Peyer's patch (tissue), 4 donors: ENCODE measurements at places on chromosomes 7 and 10.

- no peak overlapping the region for H3K4me3 ChIP-seq
- DNase-seq: no peak
- no peak overlapping the region for H3K27ac ChIP-seq
Measured at GRCh38 chr10:43347997-43348396, 23.4 kb upstream of the FXYD4 start.

GRCh38 chr10:101536800-101537199, 51.3 kb downstream of the POLL start:
- H3K4me3 ChIP-seq: no peak overlapping the region
- no peak for DNase-seq
- peaks cover 18% of the 10 kb centered on the region for H3K36me3 ChIP-seq
- H3K4me1 ChIP-seq: no peaks in the 10 kb centered on the region
- H3K27me3 ChIP-seq: no peaks in the 10 kb centered on the region
- H3K27ac ChIP-seq: no peak overlapping the region

- H3K27ac ChIP-seq: no peak overlapping the region
- DNase-seq: no peak
- no peaks in the 10 kb centered on the region for H3K36me3 ChIP-seq
- no peaks in the 10 kb centered on the region for H3K4me1 ChIP-seq
- H3K27me3 ChIP-seq: no peaks in the 10 kb centered on the region
- no peak overlapping the region for H3K4me3 ChIP-seq
Measured at GRCh38 chr10:72460284-72460876, 105.7 kb upstream of the DNAJB12 start.

GRCh38 chr10:6542999-6543430, 37.1 kb downstream of the PRKCQ start:
- H3K36me3 ChIP-seq: no peaks in the 10 kb centered on the region
- no peaks in the 10 kb centered on the region for H3K27me3 ChIP-seq
- no peaks in the 10 kb centered on the region for H3K4me1 ChIP-seq
- H3K4me3 ChIP-seq: no peak overlapping the region

GRCh38 chr7:44587843-44588711, 6.0 kb upstream of the TMED4 start:
- no peaks in the 10 kb centered on the region for H3K27me3 ChIP-seq
- no peak overlapping the region for H3K27ac ChIP-seq
- no peak overlapping the region for H3K4me3 ChIP-seq

DNA sequence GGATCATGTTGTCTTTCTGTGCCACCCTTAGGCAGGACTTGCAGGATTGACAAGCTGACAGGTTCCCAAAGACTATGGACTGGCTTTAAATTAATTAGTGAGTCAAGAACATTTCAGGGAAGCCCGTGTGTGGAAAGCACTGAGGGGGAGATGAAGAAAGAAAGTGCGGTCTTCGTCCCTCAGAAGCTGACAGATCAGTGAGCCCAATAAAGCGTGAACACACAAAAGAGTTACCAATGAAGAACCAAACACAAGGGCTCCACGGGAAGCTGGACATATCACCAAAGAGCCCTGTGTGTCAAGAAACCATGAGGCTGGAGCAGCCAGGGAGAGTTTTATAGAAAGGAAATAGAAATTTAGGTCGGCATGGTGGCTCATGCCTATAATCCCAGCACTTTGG, 725.8 kb downstream of the PARD3 start:
- H3K27me3 ChIP-seq: no peaks in the 10 kb centered on the region
- H3K4me3 ChIP-seq: no peak overlapping the region
- H3K27ac ChIP-seq: no peak overlapping the region
- H3K4me1 ChIP-seq: no peaks in the 10 kb centered on the region

- H3K27me3 ChIP-seq: no peaks in the 10 kb centered on the region
- no peak for DNase-seq
- no peak overlapping the region for H3K4me3 ChIP-seq
- no peaks in the 10 kb centered on the region for H3K36me3 ChIP-seq
- H3K27ac ChIP-seq: no peak overlapping the region
Measured at GRCh38 chr7:79227044-79227443, 226.4 kb downstream of the MAGI2 start.

GRCh38 chr10:7797582-7797981, 9.6 kb downstream of the ATP5F1C start:
- H3K4me1 ChIP-seq: no peaks in the 10 kb centered on the region
- no peak overlapping the region for H3K4me3 ChIP-seq
- no peaks in the 10 kb centered on the region for H3K36me3 ChIP-seq
- H3K27me3 ChIP-seq: no peaks in the 10 kb centered on the region
- H3K27ac ChIP-seq: no peak overlapping the region

DNA sequence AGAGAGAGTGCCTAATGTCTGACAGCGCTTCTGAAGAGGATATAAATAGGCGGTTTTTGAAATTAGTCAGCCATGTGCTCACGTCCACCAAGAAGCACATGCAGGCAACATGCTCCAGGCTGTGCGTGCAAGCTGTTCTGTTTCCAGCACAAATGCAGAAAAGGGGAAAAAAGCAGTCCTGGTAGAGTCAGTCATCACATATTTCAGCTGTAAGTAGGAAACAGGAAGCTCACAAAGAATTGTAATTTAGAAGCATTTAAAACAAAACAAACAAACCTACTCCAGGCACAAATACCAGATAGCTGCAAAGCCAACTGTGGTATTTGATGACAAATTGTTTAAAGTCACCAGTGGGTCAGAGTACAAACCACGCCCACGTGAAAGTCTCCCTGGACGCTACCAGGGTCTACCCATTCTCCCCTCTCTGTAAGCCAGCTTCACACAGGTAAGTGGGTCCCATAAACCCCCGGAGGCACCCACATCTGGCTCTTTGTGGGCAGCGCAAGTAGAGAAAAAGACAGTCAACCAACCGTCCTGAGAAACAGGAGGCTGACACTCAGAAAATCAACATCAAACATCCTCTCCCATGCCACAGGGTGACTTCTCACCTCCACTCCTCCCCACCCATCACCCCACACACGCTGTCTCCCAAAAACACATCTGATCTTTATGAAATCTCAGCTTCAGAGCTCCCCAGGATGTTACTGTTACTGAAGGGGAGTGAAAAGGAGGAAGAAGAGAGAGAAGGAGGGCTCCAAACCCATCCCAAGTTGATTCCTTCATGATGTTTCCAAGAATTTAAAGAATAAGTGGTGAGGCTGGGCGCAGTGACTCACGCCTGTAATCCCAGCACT, 186.4 kb downstream of the FAM107B start:
- no peaks in the 10 kb centered on the region for H3K27me3 ChIP-seq
- peak overlapping the region; percentile 44 for H3K27ac ChIP-seq
- H3K36me3 ChIP-seq: no peaks in the 10 kb centered on the region

- no peaks in the 10 kb centered on the region for H3K27me3 ChIP-seq
- no peak overlapping the region for H3K27ac ChIP-seq
- H3K36me3 ChIP-seq: no peaks in the 10 kb centered on the region
- DNase-seq: no peak
- H3K4me3 ChIP-seq: no peak overlapping the region
Measured at GRCh38 chr7:74297516-74298233, 8.5 kb downstream of the CLIP2 start.

- H3K27me3 ChIP-seq: no peaks in the 10 kb centered on the region
- H3K4me1 ChIP-seq: no peaks in the 10 kb centered on the region
- H3K4me3 ChIP-seq: no peak overlapping the region
- no peaks in the 10 kb centered on the region for H3K36me3 ChIP-seq
- DNase-seq: no peak
- H3K27ac ChIP-seq: no peak overlapping the region
Measured at GRCh38 chr10:90592638-90593302, 265.1 kb downstream of the HTR7 start.

- no peaks in the 10 kb centered on the region for H3K27me3 ChIP-seq
- peak; percentile 5 for DNase-seq
- H3K36me3 ChIP-seq: peaks cover 55% of the 10 kb centered on the region
- no peak overlapping the region for H3K27ac ChIP-seq
- no peak overlapping the region for H3K4me3 ChIP-seq
Measured at GRCh38 chr10:43393606-43394360, 15.2 kb downstream of the HNRNPF start.

DNA sequence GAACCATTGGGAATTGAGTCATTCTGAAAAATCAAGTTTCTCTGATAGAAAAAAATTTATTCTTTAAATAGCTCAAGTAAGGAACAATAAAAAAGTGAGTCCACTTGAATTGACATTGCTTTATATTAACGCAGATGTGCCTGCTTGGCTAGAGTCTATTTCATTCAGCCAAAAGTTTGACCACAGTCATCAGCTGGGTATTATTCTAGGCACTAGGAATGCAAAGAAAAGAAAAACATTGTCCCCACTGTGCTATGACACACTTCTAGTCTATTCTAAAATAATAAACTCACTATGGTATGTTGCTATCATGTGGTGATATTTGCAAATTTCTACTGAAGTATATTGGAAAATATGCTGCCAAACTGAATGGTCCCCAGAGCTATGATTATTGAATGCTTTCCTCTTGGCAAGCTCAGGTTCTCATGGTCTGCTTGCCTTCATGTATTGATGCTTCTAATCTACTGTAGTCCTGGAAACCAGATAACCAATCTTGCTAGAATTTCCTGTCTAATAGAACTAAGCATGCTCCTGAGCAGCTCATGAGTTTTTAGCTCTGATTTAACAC, 8.3 kb downstream of the SFRP4 start:
- no peaks in the 10 kb centered on the region for H3K27me3 ChIP-seq
- no peak overlapping the region for H3K27ac ChIP-seq
- no peak overlapping the region for H3K4me3 ChIP-seq
- H3K4me1 ChIP-seq: no peaks in the 10 kb centered on the region

DNA sequence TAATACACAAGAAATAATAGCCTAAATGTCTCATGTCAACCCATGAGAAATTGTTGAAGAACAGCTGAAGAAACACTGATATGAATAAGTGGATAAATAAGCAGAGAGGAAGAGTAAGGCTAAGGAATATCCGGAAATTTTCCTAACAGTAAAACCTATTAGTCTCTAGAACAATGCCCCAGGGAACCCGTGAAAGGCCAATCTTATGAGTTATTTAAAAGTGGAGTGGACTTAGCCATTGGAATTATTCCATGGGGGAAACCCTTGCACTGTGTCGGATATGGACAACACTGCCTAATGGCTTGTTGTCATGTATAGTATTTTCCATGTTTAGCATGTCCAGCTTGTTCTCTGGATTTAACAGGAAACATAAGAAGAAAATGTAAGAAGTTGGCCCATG, 217.2 kb upstream of the PLXNA4 start:
- no peaks in the 10 kb centered on the region for H3K4me1 ChIP-seq
- H3K27ac ChIP-seq: no peak overlapping the region
- no peak overlapping the region for H3K4me3 ChIP-seq
- no peaks in the 10 kb centered on the region for H3K36me3 ChIP-seq
- DNase-seq: no peak

DNA sequence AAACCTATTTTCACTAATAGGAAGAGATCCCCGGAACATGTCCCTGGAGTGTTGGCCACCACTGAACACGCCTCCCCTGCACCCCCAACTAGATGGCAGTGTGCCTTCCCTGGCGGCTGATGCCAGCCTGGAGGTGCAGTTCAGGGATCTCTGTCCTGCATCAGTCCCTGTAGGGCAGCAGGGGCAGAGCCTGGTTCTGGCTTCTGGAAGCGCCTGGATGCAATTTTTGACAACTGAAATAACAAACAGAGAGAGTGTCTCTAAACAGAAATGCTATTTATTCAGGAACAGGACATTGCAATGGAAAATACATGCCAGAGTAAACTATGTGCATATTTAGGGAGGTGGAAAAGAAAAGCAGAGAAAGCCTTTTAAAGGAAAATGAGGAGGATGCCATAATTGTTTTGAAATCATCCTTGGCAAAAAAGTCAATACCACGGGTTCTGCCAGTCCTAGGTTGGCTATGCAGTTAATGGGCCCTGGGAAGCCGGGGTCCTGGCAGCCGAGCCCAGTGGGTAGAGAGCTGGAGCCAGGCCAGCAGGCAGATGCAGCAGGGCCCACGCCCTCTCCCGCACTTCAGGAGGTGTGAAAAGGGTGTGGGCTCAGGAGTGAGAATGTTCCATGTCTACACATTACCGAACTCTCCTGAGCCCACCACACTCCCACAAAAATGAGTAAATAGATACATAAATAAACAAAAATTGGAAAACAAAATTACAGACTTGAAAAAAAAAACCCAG, 18.5 kb downstream of the ANTXRL start:
- H3K36me3 ChIP-seq: no peaks in the 10 kb centered on the region
- no peaks in the 10 kb centered on the region for H3K4me1 ChIP-seq
- no peak overlapping the region for H3K4me3 ChIP-seq
- H3K27ac ChIP-seq: no peak overlapping the region
- no peak for DNase-seq
- no peaks in the 10 kb centered on the region for H3K27me3 ChIP-seq

DNA sequence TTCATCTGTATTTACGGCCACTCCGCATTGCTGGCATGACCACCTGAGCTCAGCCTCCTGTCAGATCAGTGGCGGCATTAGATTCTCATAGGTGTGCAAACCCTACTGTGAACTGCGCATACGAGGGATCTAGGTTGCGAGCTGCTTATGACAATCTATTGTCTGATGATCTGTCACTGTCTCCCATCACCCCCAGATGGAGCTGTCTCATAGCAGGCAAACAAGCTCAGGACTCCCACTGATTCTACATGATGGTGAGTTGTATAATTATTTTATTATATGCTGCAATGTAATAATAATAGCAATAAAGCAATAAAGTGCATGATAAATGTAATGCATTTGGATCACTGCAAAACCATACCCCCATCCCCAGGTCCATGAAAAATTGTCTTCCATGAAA, 1172.9 kb upstream of the AUTS2 start:
- H3K27me3 ChIP-seq: no peaks in the 10 kb centered on the region
- no peak overlapping the region for H3K27ac ChIP-seq
- DNase-seq: peak; percentile 51
- no peaks in the 10 kb centered on the region for H3K4me1 ChIP-seq

DNA sequence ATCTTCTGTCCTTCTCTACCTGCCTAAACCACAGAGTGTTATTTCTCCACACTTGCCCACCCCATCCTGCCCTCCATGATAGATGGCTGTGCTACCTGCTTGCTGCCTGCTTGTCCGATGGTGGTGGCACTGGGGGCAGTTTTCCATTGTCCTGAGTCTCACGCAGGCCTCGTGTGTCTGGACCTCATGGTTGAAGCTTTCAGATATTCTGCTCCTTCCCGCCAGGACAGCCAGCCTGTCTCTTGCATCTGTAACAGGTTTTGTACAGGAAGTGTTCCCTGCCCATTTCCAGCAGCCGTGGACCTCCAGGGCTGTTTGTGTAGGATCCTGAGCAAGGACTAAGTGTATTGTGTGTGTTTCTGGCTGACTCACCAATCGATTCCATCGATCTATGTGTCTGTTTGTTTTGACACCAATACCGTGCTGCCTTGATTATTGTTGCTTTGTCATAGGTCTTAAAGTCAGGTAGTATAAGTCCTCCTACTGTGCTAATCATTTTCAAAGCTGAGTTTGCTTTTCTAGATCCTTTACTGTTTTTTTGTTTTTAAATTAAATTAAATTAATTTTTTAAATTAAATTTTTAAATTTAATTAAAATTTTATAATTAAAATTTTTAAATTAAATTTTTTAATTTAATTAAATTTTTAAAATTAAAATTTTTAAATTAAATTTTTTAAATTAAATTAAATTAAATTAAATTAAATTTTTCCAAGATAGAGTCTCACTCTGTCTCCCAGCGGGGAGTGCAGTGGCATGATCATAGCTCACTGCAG, 8.5 kb downstream of the IL15RA start:
- H3K27me3 ChIP-seq: no peaks in the 10 kb centered on the region
- DNase-seq: peak; percentile 43
- no peak overlapping the region for H3K4me3 ChIP-seq
- H3K4me1 ChIP-seq: peaks cover 3% of the 10 kb centered on the region
